Muscle of arm (tissue), 14 donors: ENCODE measurements at places on chromosomes 12 and 14.

GRCh38 chr14:91947475-91948184 is at the start of gene FBLN5:
TSS of gene FBLN5 (minus strand) at chr14:91947694. CDS start at chr14:91947229, 465 bp downstream.
- DNase-seq: peak; percentile 84

- no peak for DNase-seq
These were observed 1.0 kb upstream of the NRIP2 start for GRCh38 chr12:2835691-2836403.

DNA sequence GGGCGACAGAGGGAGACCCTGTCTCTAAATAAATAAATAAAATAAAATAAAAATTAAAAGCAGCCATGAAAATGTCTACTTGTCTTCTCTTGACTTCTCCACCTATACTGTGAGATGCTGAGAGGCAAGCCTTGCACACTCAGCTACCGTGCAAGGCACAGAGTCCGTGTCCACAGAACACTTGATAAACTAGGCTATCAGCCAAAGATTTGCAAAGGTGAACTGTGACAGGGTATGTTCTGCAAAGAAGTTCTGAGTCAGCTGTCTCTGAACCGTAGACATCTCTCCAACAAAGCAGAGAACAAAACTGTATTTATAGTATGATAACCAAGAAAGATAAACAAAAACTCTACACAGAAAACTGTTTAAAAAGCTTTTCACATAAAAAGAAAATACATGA is 35.5 kb downstream of the STXBP6 start:
- no peak for DNase-seq

DNA sequence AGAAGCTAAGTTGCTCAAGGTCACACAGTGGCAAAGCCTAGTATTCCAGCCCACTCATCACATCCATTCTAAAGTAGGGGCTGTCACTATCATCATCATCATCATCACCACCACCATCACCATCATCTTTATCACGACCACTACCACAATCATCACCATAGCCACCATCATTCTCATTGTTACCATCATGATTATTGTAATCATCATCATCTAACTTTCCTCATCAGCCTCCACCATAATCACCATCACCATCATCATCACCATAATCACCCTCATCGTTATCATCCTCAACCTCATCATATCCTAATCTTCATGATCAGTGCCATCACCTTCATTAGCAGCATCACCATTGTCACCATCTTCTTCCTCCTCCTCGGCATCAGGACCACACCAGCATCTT is 48.7 kb downstream of the NOS1 start:
- no peak for DNase-seq

DNA sequence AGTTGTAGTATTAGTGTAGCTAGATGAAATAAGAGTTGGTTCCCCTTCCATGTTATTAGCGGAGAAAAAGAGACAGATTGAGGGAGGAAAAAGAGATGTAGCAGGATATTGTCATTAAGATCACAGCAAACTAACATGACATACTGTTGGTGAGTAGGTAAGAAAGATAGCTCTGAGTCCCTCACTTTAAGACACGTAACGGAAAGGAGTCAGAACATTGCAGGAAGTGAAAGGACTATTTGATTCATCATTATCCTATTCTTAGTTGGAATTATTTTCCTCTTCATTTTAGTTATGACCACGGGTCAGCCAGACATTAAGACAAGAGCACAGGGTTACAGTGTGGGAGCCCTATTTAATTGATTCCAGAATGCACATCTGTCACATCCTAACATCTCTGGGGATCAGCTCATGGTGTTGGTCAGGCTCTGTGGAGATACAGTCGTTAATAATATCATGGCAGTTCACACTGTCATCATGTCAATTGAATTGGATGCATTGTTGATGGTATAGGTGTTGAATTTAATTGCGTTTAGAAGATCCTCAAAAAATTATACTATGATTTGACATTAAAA is 55.0 kb downstream of the TMX1 start:
- DNase-seq: no peak
